Erythroblast (primary cell): ENCODE measurements at places on chromosomes 4 and X.
A peak's percentile ranks its signal among the peaks of the same experiment; 100 is the strongest.

DNA sequence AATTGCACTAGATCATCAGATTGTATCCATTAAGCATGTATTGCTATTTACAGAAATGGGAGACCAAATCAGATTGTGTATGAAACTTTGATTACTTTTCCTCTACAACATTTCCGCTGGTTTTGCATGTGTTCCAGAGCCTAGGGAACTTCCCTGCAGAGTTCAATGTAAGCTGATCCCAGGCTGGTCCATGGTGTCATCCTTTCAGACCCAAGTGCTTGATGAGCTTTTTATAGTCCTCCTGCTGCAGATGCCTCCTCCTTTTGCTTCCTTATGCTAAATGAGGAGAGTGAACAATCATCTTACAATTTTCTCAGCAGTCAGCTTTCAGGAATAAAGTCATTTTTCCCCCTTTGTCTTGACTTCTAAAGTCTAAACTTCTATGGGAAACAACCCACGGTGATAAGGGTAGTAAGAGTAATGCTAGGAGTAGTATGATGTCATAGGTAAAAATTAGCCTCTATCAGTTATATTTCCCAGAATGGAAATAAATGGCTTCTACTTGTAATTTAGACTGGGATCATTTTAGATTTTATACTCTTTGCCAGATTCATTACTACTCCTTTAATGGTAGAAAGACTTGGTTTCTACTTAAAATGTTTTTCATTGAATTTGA is 55.1 kb upstream of the SLC4A4 start:
- no peak for DNase-seq

GRCh38 chrX:70613295-70613694 is 168.7 kb downstream of the DLG3 start:
- DNase-seq, result no peak

DNA sequence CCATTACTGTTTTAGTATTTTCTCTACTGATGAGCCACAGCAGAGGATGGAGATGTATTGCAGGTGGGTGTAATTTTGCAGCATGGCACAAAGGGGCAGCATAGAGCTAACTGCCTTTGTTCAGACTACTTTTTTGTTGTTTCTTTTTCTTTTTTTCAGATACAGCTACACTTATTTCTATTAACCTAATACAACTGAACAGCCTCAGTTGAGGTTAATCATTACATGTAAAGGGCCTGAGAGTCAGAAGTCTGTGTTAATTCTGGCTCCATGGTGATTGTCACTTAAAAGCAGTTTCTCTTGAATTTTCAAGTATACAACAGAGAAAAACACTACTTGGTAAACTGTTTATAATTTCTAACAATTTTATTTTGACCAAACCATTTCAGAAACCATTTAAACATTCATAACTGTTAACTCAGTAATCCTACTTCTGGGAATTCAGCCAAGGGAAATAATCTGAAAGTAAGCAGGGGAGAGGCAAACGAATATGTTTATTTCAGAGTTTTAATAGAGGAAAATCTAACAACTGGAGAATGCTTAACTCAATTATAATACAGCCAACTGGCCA is 13.9 kb upstream of the PPEF2 start:
- peak; percentile 37 for DNase-seq

GRCh38 chr4:1752284-1753041 is 31.1 kb downstream of the TACC3 start:
- DNase-seq, result no peak

GRCh38 chr4:183987987-183988392 is 82.9 kb downstream of the STOX2 start:
- DNase-seq, result no peak

- DNase-seq, result no peak
Measured at GRCh38 chr4:38210396-38211114, 250.4 kb downstream of the PTTG2 start.

DNA sequence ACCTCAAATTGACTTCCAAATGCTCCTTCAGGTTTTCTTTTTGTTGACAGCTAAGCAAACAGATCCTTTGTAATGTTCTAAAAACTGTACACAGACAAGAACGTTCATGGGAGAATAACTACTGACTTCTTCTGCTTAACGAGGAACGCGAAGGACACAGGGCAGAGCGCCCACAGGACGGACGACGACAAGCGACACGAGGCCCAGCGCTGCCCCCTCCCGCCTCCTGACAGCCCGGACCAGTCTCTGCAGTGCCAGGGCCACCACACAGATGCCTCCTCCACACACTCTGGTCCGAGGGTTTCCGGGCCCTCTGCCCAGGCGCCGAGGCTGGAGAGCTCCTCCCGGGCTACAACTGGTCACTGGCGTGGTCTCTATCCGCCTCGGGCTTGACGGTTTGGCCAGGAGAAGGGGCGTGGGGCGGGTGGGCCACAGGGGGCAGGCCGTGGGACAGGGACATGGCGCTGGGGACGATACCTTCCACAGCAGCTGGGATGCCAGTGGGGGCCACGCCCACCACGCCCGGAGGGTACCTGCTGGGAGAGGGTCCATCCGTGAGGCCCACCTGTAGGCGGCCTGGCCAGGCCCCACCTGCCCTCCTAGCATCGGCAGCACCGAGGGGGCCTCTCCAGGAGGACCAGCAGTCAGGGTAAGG is 36.9 kb downstream of the CTBP1 start:
- DNase-seq, result no peak

DNA sequence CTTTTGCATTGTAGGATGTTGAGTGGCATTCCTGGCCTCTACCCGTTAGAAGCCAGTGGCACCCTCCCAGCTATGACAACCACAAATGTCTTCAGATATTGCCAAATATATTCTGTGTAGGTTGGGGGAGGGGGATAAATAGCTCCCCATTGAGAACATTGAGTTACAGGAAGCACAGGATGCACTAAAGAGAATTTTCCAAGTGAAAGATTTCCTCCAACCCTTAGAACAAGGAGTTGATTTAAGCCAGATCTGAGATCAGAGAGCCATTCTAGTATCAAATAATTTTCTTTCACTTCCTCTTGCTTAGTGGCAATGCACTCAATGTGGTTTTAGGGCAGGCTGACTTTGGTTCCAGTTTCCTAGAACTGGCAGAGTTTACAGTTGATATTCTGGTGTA is 436.6 kb downstream of the C4orf33 start:
- no peak for DNase-seq

DNA sequence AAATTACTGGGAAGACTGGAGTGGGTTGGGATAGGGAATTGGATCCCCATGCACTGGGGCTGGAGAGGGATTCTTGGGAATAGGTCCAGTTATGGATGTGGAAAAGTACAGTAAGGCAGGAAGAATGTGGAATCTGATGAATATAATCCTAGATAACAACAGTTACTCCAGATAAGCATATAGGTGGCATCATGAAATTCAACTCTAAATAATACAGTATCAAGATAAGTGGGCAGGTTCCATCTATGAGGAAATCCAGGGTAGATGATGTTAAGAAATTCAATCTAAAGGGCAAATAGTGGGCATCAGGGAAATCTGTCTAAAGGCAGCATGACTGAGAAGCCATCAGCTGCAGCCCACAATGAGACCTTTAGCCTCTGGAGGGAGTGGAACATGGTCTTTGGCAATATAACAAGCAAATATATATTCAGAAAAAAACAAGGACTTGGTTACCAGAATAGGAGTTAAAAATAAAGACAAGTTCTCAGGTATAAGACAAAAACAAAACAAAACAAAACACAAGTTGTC is 1.2 kb downstream of the DTHD1 start:
- DNase-seq, result no peak

DNA sequence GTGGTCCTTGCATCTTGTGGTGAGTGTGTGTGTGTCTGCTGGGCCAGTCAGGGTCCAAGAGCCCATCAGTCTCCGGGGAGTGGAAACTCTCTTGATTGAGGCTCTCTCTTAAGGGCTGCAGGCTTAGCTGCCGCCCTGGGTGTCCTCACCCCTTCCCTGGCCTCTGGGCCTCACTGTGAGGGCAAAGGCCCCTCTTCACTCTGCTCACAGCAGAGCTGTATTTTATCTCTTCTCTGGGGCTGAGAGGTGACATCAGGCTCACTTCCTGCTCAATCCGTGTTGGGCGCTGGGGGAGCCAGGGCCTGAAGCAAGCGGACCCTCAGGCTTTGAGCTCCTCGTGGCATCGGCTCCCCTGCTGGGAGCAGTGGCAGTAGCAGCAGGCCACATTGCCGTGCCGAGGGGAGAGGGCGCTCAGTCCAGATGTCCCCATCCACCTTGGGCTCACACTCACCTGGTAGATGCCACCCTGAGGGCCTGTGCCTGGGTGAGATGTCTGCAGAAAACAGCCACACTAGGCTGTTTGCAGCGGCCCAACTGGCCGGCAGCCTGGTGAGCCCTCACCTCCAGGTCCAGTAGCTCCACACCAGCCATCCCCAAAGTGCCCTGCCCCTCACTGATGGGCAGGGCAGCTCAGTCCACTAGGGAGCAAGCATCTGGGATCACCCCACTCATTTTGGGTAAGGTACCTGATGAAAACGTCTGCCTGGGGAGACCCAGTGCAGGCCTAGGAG is 24.7 kb upstream of the PRPS1 start:
- no peak for DNase-seq

DNA sequence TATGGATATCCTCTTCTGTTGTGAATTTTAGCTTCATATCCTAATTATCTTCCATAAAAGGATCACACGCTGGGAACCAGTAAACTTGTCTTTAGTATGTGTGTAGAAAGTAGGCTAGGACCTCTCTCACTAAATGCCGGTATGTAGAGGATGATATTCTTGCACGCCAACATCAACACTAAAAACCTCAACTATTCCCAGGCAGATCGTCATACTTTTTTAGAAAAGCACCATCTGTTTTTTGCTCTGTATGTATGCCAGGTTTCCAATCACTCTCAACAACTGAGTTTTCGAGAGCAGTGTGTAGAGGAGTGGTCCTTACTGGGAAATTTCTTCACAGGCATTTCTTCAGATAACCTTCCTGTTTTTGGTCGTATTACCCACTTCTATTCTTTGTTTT is 283.6 kb downstream of the GALNTL6 start:
- no peak for DNase-seq

GRCh38 chr4:159101988-159102621 is 774 bp upstream of the RAPGEF2 start:
- no peak for DNase-seq

DNA sequence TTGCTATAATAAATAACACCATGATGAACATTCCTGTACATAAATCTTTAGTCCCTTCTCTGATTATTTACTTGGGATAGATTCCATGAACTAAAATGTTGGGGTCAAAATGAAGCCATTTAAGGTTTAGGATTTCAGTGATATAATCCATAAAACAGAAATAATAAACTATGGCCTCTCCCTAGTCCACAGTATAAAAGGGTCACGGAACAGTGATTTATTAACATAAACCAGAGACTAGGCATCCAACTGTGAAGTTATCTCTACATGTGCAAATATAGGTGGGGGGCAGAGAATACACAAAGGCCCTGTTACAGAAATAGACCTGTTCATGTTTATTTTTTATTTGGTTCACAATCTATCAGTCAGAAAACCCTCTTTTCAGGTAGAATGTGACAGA is 499.1 kb upstream of the SLIT2 start:
- DNase-seq, result no peak

GRCh38 chrX:9622128-9622527 is 143.5 kb downstream of the GPR143 start:
- no peak for DNase-seq

DNA sequence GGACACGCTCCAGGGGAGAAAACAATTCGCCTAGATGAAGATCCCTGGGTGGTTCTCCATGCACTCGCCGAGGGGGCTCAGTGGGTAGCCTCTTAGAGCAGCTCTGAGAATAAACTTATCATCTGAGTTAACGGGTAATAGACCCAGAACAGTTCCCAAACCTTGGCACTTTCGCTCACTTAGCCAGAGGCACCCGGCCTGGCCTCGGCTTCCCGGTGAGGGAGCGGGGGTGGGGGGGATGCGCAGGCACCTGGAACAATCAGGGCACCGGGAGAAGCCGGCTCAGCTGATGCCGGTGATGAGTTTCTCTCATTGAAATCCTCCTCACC is 405 bp upstream of the ZAR1 start:
- DNase-seq, result no peak

- DNase-seq, result no peak
Measured at GRCh38 chr4:140014284-140014683, 139.7 kb downstream of the MAML3 start.

DNA sequence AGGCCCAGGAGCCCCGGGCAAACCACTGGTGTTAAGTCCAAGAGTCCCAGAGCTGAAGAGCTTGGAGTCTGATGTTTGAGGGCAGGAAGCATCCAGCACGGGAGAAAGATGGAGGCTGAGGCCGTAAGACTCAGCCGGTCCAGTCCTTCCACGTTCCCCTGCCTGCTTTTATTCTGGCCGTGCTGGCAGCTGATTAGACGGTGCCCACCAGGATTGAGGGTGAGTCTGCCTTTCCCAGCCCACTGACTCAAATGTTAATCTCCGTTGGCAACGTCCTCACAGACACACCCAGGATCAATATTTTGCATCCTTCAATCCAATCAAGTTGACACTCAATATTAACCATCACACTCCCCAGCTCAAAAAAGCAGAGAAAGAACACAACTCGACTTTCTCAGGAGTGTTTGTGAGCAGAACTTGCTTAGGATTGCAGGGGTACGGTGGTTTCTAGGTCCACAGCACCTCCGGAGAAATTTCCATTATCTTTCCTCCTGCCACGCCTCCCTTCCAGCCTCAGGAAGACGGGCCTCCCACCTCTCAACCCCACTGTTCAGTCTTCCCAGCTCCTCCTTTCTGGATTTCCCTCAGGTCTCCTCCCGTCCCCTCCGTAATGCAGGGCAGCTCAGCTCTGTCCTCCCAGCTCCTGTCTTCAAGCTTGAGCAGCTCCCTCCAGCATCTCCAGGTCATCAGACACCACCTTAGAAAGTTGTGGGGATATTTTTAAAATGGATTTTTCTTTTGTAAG is 13.3 kb upstream of the TMEM271 start:
- no peak for DNase-seq

DNA sequence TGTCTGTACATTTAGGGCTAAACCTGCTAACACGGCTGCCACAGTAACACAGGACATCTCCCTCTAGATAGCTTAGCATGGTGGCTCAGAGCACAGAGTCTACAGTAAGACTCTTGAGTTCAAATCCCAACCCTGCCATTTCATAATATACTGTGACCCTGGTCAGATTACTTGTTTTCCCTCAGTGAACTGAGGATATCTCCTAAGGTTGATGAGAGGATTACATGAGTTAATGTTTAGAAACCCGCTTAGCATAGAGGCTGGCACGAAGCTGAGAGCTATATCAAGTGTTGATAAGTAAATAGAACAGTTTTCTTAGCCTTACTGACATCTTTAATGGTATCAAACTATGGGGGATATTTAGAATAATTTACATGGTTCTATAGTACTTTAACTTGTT is 37.2 kb downstream of the CASP3 start:
- DNase-seq, result no peak

GRCh38 chrX:13761606-13762414 is 27.3 kb downstream of the OFD1 start:
- DNase-seq, result peak; percentile 47

GRCh38 chrX:124328765-124329164 is 3.7 kb upstream of the TEX13D start:
- DNase-seq, result no peak
